HS-5 (cell line): ENCODE measurements at places on chromosomes 1 and 21.

GRCh38 chr1:44934791-44935190 is 51.6 kb downstream of the EIF2B3 start:
- no peak for DNase-seq

- DNase-seq: no peak
Observed at GRCh38 chr1:36199934-36200741, 24.1 kb upstream of the THRAP3 start.

DNA sequence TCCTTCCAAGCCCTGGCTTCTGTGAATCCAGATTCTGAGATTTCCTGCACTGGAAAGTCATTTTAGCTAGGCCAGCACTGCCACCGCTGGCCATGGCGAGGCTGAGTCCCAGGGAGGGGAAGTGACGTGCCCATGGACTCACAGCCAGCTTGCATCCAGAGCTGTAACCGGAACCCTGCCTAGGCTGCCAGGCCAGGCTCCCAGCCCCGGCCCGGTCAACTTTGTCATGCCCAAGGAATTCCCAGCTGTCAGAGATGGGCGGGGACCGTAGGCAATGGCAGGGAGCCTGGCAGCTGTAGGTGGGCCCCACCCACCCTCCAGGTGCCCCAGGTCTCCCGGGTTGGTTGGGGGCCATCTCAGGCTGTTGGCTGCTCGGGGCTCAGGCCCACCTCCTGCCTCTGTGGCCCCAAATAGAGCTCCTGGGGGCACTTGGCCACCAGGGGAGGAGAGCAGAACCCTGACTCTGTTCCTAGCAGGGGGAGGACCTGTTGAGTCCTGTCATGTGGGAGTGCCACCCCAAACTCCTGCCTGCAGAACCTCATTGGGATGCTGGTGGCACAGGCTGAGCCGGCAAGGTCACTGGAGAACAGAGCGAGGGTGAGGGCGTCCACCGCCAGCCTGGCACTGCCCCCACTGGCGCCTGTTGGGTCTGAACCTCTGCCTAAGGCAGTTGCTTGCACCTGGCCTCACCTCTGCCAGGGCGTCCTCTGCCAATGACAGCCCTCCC is 57.8 kb downstream of the FOXO6 start:
- DNase-seq: peak; percentile 80

DNA sequence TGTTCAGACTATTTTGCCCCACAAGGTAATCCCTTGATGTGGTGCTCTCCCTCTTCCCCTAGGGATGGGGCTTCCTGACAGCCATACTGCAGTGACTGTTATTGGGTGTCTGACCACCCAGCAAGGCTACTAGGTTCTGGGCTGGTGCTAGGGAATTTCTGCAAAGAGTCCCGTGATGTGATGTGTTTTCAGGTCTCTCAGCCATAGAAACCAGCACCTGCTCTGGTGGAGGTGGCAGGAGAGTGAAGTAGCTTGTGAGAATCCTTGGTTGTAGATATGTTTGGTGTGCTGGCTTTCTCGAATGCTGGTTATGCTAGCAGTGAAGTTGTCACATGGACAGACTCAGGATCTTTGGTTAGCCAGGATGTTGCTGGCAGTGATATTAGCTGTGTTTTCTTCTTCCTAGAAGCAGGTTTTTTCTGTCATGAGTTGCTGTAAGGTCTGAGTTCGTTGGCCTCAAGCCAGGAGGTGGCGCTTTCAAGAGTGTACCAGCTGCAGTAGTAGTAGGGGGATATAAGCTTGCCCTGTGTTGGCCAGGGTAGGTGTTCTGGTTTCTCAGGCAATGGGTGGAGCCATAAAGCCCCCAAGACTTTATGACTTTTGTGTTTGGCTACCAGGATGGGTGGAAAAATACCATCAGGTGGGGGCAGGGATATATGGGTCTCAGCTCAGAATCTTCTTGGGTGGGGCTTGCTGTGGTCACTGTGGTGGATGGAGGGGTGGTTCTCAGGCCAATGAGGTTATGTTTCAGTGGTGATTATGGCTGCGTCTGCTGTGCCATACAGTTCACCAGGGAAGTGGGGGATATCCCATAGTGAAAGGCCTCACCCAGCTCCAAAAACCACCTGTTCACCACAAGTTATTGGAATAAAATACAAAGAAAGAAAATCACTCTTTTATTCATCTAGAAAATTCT is 1112.3 kb downstream of the KCNT2 start:
- no peak for DNase-seq

GRCh38 chr1:100299521-100300222 is 33.7 kb downstream of the RTCA start:
- DNase-seq: no peak
